ENCODE measurements at places on chromosomes 2 and 18.
A peak's percentile ranks its signal among the peaks of the same experiment; 100 is the strongest.

- no peak for DNase-seq
These were observed 258.2 kb upstream of the THUMPD2 start for GRCh38 chr2:40037303-40037702.

DNA sequence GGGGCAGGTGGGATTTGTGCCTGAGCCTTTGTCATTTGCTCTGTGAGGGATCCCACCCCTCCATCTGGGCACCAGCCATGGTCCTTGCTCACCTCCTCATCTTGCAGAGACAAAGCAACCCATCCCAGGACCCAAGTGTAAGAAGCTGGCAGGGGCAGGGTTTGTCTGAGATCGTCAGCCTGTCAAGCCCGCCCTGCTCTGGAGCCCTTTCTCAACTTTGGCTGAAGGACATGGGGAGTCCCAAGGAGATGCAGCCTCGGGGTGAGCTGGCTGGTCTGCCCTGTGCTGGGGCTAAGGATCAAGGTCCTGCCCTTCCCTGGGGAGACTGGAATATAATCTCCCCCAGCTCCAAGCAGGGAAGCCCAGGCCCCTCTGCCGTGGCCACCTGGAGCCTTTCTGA, 86.0 kb downstream of the CAPN13 start:
- DNase-seq = no peak

- no peak for DNase-seq
These were observed 45.1 kb downstream of the CDH19 start for GRCh38 chr18:66558773-66559172.

DNA sequence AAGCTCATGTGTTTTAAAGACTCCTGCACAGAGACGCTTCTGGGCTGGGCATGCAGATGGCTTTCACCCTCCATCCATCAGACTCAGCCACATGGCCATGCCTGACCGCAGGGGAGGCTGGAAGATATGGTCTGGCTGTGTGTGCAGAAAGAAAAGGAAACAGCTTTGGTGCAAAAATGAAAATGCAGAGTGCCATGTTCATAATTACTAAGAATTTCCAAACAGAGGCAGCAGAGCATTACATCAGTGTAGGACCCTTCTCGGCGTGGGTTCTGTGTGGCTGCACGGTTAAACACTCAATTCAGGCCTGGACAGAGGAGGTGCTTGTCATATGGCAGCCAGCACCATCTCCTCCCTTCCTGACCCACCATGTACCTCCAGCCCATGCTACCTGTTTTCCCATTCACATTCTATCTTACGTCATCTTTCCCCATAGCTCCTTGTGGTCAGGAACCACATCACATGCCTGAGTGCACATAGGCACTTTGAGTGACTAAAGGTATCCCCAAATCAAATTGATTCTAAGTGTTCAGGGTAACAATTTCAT, 200.3 kb upstream of the ID2 start:
- no peak for DNase-seq

- DNase-seq = no peak
These were observed 629.0 kb upstream of the NXPH2 start for GRCh38 chr2:139409212-139409611.

DNA sequence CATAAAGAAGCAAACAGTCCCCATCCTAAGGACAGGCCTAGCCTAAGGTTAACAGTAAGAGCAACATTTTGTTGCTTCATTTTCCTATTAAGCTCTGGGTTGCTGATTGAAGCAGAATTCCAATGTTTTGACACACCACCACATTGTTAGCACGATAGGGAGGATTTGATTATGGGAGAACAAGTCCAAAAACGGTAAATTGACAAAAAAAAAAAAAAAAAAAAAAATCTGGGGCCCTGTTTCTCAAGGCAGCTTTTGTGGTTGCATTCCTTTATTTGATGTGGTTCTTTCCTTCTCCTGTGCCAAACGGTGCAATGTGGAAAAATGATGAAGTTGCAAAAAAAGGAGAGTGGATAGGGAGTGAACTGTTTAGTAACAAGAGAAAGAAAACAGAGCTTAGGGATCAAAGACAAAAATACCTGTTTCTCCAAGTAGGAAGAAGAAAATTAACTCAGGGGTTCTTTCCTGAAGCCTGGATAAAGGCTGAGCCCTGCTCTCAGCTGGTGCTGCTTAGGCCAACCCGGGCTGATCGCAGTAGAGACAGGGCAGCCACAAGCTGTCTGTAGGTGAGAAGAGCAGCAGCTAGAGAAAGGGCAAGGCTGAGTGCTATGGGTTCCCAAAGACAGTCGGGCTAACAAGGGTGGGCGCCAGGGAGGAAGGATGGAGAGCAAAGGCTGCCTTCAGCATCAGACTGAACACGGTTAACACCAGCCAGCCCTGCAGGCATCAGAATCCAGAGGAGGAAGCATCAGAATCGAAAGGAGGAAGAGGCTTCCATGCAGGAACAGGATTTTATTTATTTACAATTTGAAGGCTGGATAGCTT, 167.8 kb upstream of the FOSL2 start:
- DNase-seq = no peak

GRCh38 chr18:36728345-36728744, 100.5 kb downstream of the TPGS2 start:
- no peak for DNase-seq

- no peak for DNase-seq
These were observed 46.1 kb downstream of the SDC1 start for GRCh38 chr2:20178666-20179465.

- DNase-seq = no peak
These were observed 149.3 kb downstream of the TTC32 start for GRCh38 chr2:19752500-19752899.

- no peak for DNase-seq
These were observed 54.6 kb downstream of the LANCL1 start for GRCh38 chr2:210421916-210422315.

- DNase-seq = no peak
These were observed 42.7 kb upstream of the TGFA start for GRCh38 chr2:70596293-70596692.

GRCh38 chr18:36419188-36419899, 121.8 kb downstream of the FHOD3 start:
- DNase-seq = no peak

- DNase-seq = no peak
These were observed 64.4 kb downstream of the TSN start for GRCh38 chr2:121819846-121820245.

GRCh38 chr2:58601017-58601416, 359.9 kb upstream of the FANCL start:
- no peak for DNase-seq

- DNase-seq = no peak
These were observed 363.8 kb downstream of the LRP1B start for GRCh38 chr2:141767051-141767450.

DNA sequence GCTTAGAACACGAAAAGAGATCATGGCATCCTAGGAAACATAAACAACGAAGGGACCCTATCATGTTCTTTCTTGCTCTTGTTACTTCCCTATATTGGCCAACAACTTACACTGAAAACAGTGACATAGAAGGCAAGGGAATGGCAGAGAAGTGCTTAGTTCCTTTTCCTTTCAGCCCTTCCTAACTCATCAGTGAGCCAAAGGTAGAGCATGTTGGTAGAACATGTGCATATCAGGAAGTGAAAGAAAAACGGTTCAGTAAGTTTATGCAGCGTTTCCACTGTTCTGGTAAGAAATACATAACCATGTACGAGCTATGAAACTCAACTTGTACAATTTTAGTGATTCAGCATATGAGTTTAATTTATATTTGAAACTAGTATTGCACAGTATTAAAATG, 21.7 kb downstream of the AKAIN1 start:
- no peak for DNase-seq

- no peak for DNase-seq
These were observed 41.2 kb downstream of the GALNT13 start for GRCh38 chr2:153912798-153913396.

DNA sequence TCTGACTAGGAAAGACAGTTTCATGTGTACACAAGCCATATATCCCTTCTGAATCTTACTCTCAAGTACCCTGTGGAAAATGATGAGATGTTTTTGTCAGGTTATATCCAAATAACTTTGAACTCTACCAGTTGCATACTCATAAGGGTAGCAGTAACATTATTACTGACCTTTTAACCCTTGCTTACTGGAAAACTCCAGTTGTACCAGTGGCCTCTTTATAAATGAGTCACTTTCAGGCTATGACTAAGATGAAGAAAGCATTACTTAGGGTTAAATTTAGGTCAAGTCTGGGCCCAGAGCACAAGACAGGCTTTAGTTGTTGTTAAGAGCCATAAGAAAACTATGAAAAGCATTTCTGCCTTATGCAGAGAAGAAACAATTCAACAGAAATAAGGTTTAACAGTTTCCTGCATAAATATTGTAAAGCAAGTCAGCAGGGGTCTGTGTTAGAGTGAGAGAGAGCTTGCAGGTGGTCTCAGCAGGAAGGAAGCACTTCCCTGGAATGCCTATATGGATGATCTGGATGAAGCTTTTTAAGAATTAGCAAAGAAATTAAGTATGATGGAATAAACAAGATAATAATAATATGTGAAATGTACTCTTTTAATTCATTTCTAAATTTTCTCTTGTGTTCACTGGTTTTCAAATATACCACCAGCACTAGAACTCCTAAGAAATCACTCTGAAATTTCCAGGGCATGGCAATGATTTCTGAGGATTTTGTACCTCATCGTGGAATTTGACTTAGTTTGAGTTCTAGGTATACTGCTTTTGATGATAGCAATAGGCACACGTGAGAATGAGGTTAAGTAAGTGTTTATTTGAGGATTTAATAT, 126.6 kb downstream of the UBE2E3 start:
- DNase-seq = no peak

- no peak for DNase-seq
These were observed 42.1 kb downstream of the ZC3H6 start for GRCh38 chr2:112317303-112318158.

DNA sequence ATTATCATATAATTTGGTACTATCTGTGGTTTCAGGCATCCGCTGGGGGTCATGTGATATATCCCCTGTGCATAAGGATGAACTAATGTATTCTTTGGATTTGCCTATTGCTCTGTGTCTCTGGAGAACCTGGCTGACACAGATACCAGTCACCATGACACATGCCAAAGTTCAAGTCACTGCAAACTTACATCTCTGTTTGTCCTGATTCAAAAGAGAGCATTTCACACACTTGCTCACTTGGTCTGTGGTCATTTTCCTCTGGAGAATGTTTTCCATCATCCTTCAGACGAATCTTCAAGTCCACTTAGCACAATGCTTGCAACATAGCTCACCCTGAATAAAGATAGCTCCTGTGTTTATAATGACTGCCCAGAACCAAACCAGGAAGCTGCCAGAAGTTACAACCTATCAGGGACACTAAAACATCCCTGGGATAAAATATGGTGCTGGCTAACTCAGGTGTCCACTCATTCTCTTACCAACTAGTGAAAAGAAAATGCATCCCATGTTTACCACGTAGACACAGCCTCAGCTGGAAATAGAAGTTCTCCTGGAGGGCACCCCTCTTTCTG, 18.1 kb downstream of the SULT1C3 start:
- no peak for DNase-seq

- no peak for DNase-seq
These were observed 18.3 kb downstream of the ARHGEF33 start for GRCh38 chr2:38907743-38908562.

- DNase-seq = no peak
These were observed 295.3 kb downstream of the GPD2 start for GRCh38 chr2:156731506-156731905.

- no peak for DNase-seq
These were observed 27.4 kb upstream of the CCNYL1 start for GRCh38 chr2:207683879-207684627.

GRCh38 chr2:108118996-108119395, 120.8 kb upstream of the SULT1C3 start:
- no peak for DNase-seq

GRCh38 chr2:207473049-207473930, 56.5 kb upstream of the CREB1 start:
- DNase-seq = no peak

GRCh38 chr2:64143169-64144056, 807 bp downstream of the PELI1 start:
- DNase-seq = peak; percentile 12

- DNase-seq = no peak
These were observed 93.8 kb downstream of the NRP2 start for GRCh38 chr2:205776139-205776538.

- DNase-seq = no peak
These were observed 52.0 kb downstream of the HAUS1 start for GRCh38 chr18:46156124-46156745.

DNA sequence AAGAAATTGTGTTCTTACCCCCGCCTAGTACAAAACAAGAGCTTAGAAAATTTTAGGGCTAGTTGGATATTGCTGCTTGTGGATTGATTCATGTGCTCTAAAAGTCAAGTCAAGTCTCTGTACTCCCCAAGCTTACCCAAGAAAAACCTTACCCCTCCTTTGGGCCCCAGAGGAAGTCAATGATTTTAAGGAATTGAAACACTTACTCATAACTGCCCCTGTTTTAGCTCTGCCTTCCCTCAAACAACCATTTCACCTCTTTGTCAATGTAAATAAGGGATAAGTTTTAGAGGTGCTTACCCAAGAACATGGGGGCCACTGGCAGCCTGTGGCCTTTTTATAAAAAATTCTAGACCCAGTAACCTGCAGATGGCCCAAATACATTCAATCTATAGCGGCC, 136.6 kb upstream of the RMP24 start:
- DNase-seq = no peak

DNA sequence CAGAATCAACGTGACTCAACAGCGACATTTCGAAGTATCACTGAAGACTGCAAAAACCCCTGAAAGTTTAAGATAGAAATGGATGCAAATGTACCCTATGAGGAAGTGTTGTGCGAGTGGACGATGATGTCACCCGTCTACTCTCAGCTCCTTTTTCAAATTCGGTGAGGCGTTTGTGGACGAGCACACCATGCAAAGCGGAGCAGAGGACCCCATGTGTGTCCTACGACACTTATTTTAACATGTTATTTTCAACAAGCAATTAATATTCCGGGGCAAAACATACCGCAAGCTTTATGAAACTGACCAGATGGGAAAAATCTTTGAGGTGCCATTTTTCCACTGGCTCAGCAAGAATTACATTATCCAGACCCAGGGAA, 2.0 kb downstream of the PXDN start:
- DNase-seq = no peak

DNA sequence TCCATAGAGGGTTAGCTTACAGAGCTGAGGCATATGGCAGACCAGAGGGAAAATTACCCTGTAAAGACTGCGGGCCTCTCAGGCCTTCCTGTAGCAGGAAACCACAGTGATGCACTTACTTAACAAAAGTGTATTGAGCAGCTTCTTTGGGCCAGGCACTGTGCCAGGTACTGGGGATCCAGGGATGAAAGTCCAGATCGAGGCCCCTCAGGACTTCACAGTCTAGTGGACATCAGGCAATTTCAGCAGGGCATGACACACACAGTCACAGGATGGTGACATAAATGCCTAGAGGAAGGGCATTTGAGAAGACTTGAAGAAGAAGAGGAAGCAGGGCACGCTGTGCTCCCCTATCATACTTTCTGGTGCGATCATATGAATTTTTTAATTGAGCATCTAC, 71.7 kb downstream of the MARCO start:
- DNase-seq = no peak

GRCh38 chr2:191634791-191635190, 43.1 kb upstream of the NABP1 start:
- DNase-seq = no peak

- DNase-seq = no peak
These were observed 56.5 kb downstream of the RPIA start for GRCh38 chr2:88747990-88748389.

- DNase-seq = no peak
These were observed 98.6 kb downstream of the RAPH1 start for GRCh38 chr2:203436496-203436895.

Data from activated T-cell treated with anti-CD3 and anti-CD28 coated beads for 4 hours (primary cell).